Naive B cell (primary cell): ENCODE measurements at places on chromosomes 13 and 19. TPM values are rescaled to one million over a fixed set of nuclear protein-coding genes. Genes with fewer than 3 reads are reported as not detected.

DNA sequence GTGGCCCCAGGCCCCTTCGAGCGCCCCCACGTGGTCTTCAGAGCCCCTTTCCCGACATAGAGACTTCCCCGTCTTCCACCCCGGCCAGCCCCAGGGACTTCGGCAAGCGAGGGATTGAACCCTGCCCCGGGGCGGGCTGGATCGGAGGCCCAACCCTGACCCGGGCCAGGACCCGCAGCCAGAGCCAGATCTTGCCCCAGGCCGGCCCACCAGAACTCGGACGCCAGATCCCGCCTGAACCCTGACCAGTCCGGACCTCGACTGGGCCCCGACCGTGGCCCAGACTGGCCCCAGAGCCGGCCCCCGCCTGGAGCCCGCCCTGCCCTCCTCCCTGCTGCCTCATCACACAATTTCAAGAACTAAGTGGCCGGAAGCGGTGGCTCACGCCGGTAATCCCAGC lies 253 bp upstream of the TPTE2 start:
- DNase-seq, result no peak

- DNase-seq, result no peak
These were observed at the start of gene SCEL for GRCh38 chr13:77535448-77535847. SCEL (plus strand) TSS chr13:77535706; CDS start chr13:77555876, 20,170 bp downstream.

The RPL18A gene
- 5,897 TPM for polyA plus RNA-seq

The NLRP9 gene
- polyA plus RNA-seq, result not detected

The FFAR3 gene
- not detected for polyA plus RNA-seq
